T-helper 17 cell (primary cell): ENCODE measurements at places on chromosomes 12 and 14.

DNA sequence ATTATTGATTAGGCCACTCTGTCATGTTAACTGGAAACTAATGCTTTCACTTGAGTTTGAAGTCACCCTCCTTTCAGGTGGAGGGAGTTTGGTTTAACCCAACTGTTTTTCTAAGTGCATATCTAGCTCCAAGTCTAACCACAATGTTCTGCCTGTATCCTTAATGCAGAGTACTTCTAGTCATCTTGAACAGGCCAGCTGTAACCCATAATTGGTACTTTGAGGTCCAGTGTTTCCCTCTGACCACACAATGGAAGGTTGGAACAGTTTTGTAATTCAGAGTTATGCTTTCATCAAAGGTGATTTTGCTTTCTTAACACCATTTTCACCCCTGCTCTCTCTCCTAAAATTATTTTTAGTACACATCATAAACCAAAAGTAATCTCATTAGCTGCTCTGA is 237.2 kb upstream of the DCN start:
- DNase-seq: no peak

DNA sequence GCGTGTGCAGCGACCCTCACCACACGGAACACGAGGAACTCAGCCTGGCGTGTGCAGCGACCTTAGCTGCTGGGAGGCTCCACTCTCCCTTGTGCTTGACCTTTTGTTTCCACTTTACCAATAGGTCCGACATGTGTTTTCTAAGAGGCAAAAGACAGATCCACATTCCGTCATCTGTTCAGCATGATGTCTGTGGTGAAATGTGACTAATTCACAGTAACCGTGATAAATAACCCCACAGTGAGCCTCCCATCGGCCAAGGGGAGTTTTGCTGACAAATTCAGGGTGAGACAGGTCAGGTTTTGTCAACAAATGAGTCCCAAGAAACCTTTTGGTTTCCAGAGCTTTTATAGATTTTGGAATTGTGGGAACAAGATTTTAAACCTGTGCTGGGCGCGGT is 55.9 kb downstream of the MOK start:
- no peak for DNase-seq

GRCh38 chr12:43305065-43305464 is 246.9 kb downstream of the ADAMTS20 start:
- no peak for DNase-seq

DNA sequence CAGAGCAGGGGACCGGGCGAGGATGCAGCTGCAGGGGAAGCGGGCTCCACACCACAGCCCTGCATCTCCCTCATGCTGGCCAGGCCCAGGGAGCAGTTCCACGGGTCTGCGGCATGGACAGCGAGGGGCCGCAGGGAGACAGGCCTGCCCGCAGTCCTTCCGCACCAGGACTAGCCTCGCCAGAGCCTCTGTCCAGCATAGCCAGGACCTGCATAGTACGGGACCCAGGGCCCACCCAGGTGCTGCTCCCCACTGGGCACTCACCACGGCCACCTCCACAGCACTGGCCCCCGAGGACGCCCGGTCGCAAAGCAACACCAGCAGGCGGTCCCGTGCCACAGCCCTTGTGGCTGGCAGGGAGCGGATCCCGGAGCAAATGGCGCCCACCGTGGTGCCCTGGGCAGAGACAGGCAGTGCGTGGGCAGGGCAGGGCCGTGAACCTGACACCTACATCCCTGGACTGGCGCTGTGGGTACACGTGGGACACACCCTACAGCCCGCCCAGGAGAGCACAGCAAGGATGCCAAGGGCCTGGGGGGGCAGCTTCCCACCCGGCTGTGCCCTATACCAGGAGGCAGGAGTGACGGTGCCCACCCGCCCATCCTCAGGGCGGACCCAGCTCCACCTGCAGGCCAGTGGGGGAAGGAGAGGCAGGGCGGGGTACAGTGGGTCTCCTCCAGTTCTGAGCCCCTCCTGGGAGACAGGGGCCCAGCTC is 23.8 kb downstream of the JAG2 start:
- DNase-seq: no peak

DNA sequence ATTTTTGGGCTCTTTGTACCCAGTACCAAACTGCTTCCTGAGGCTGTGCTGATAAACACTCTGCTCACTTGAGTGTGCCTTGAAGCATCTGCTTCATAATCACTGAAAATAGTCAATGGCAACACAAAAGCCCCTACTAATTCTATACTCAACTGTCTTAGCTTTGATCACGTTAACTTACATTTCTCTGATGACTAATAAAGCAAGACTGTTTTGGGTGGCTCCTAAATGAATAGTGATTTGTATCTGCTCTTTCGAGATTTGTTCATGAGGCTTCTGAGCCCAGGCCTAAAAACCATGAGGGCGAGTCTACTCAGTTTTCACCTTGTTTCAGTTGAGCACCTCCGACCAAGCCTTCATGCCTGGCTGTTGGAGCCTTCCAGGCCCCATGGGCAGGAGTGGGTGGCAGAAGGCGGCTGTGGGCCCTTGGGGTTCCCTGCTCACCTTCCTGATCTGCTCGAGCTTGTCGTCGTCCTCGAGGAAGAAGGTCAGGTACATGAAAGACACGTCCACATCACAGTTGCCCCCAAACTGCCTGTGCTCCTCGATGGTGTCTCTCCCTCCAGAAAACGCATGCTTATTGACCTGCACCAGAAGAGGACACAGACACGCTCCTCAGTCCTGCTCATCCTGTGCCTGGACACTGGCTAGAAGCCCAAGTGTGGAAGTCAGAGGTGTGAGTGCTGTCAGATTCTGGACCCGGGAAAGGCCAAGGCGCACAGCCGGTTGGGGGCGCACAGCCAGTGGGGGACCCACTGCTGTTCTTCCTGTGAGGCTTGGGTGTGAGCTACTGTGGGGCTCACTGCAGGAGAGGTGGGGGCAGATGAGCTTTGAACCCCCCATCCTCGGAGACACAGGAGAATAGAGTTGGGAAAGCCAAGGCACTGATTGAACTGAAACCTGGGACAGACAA is 13.7 kb downstream of the SLC25A47 start:
- no peak for DNase-seq

- no peak for DNase-seq
Observed at GRCh38 chr14:94826774-94827173, 56.9 kb upstream of the GSC start.

DNA sequence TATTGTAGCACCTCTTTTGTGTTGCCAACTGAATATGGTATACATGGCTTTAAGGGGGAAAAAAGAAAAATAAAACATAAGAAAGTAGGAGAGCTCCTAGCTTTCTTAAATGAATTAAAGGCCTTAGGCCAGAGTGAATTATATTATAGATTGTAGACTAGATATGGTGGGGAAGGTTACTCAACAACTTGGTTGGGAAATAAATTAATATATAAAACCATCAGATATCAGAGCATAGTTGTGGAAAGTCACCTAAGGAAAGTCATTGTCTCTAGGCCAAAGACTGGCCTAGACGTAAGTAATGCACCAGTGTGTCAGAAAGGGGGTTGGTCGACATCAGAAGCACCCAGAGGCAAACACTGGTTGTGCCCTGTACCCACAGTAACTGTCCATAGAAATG is 391.8 kb downstream of the RAD51B start:
- DNase-seq: no peak

GRCh38 chr12:22856178-22856577 is 231.2 kb downstream of the ETNK1 start:
- DNase-seq: no peak

DNA sequence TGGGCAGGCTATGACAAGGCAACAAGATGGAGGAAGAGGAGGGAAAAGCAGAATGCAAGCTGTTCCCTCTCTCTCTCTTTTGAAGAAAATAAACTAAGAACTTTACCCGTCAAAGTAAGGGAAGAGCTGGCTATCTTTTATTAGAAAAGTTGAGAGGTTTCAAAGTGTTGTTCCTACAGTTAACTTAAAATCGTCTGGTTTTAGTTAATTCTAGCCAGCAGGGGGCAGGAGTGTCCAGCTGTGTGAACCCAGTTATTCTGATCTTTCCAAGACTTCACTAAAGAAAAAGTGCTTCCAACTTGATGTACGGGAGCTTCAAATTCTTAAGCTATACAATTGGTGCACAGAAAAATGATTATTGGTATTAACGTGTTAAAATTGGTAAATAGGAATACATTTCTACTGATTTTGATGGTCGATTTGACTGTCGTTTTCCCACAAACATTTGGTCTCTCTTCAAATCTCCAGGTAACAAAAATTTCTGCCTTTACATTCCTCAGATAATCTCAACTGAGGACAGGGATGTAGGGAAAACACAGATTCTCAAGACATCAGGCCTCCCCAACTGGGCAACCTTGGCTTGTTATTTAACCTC is 28.4 kb upstream of the MON2 start:
- no peak for DNase-seq

DNA sequence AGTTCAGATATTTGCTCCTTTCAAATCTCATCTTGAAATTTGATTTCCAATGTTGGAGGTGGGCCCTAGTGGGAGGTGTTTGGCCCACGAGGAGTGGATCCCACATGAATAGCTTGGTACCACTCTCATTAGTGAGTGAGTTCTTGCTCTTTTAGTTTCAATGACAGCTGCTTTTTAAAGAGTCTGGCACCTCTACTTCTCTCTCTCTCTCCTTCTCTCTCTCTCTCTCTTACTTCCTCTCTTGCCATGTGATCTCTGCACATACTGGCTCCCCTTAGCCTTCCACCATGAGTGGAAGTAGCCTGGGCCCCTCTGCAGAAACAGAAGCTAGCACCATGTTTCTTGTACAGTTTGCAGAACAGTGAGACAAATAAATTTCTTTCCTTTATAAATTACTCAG is 25.1 kb downstream of the GPR65 start:
- no peak for DNase-seq

GRCh38 chr12:95634622-95635621 is 83.6 kb upstream of the USP44 start:
- no peak for DNase-seq

GRCh38 chr12:92144631-92145480 is 790 bp downstream of the BTG1 start:
- DNase-seq: peak; percentile 40
